ENCODE measurements at places on chromosomes 4 and X. TPM values are rescaled to one million over a fixed set of nuclear protein-coding genes. Genes with fewer than 3 reads are reported as not detected.

- DNase-seq: no peak
These were observed 34.9 kb downstream of the FTHL17 start for GRCh38 chrX:31036895-31037294.

GRCh38 chrX:135477576-135477975, 42.9 kb upstream of the INTS6L start:
- peak; percentile 46 for DNase-seq

DNA sequence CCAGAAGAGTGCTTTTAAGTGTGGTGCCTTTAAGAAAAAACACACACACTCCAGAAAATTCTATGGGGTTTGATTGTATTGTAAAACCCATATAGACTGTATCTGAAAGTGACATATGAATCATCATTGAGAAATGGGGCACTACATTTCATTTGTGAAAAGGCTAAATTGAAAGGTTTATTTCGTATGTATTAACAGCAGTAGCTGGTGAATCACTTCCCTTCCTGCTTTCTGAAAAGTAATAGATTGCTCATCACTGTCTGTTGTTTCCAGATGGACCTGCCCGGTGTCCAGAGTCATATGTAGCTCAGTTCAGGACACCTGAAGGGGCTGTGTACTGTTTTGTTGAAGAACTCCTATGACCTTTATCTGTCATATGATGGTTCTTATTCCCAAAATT, 28.1 kb upstream of the HPRT1 start:
- DNase-seq: no peak

GRCh38 chrX:133921764-133922389, 63.5 kb downstream of the GPC3 start:
- peak; percentile 21 for DNase-seq

- DNase-seq: no peak
These were observed 76.0 kb upstream of the DHRSX start for GRCh38 chrX:2576793-2577192.

GRCh38 chrX:24536551-24536950, 71.5 kb downstream of the PDK3 start:
- DNase-seq: no peak

DNA sequence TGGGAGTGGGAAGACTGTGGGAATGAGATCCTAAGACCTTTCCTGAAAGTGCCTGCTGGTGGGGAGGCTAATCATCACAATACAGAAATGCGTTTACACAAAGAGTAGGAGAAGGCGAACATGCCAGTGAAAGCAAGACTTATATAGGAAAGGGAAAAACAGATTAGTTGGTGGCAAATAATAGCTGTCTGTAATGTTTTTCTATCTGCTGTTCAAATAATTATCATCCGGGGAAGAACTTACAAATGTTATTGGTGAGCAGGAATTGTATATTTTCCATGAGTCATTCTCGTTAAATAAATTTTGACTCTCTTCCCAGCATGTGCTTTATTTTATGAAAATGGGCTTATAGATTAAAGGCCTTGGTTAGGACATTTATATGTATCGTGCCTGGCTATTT, 196.5 kb downstream of the ARHGAP10 start:
- DNase-seq: no peak

GRCh38 chr4:78482281-78482680, 69.3 kb upstream of the ANXA3 start:
- no peak for DNase-seq

DNA sequence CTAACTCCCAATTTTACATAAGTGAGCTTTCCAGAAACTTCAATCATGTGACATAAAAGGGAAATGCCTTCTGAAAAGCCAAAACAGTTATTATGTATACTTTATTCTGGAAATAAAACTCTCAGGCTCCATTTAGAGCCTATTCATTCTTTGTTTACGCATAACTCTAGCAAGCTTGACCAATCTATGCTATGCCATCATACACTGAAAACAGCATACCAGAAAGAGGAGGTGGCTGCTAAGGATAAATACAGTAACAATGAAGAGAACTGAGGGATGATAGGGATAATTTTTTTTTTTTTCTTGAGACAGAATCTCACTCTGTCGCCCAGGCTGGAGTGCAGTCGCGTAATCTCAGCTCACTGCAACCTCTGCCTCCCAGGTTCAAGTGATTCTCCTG, 24.4 kb downstream of the CDKL2 start:
- no peak for DNase-seq

GRCh38 chrX:24343719-24344118, 16.7 kb upstream of the SUPT20HL1 start:
- no peak for DNase-seq

DNA sequence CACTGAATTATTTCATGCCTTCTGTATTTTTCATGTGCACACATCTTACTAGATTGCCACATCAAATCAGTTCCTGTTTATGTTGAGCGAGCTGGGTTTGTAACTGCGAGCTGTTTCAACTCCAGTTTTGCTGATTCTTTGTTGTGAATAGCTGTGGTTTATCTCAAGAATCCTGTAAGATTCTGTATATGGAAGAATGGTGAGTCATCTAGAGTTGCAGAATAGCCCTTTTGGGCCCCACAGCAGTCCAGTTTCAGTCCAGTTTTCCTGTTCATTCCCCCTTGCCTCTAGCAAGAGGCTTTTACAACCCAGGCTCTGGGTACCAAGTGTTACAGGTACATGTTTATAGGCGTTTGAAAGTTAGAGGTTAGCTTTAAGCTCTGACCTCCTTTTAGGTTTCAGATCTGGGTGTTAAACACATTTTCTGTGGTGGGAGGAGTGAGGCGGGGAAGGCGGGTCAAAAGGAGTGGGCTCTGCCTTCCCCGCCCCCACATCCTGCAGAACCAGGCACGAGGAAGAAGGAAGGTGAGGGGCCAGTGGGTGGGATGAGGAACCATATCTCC, 32.7 kb downstream of the TBC1D14 start:
- peak; percentile 59 for DNase-seq

DNA sequence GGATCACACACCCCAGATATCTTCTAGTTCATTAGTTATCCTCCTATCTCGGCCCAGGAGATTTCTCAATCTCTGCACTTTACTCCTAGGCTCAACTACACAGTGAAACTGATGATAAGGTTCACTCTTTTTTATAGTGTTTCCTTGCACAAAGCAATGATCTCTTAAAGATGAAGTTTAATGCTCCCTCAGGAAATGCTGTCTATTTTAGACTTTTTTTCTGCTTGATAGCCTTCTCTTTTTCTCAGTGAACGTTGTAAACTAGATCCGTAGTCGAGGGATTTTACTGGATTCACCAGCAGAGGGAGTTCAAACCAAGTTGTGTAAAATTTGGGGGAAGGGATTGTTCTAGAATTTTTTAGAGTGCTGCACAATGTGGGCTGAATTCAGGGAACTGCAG, 269.6 kb downstream of the GBA3 start:
- no peak for DNase-seq

- no peak for DNase-seq
These were observed 296.8 kb upstream of the PABPC5 start for GRCh38 chrX:91137883-91138282.

Gene F8A1
- 20.3 TPM for polyA plus RNA-seq

Gene NPFFR2
- polyA plus RNA-seq: not detected

Gene FOXR2
- polyA plus RNA-seq: not detected

Gene TEX13D
- not detected for polyA plus RNA-seq

Gene PPAT
- 11.6 TPM for polyA plus RNA-seq

Gene MCUB
- 174 TPM for polyA plus RNA-seq
